ENCODE measurements at places on chromosomes 1 and 21. TPM values are rescaled to one million over a fixed set of nuclear protein-coding genes. Genes with fewer than 3 reads are reported as not detected.

ZNF648 gene
- polyA plus RNA-seq = not detected

SMCP gene
- polyA plus RNA-seq = not detected

OR10K1 gene
- not detected for polyA plus RNA-seq

TFF3 gene
- polyA plus RNA-seq = 2.6 TPM

DNA sequence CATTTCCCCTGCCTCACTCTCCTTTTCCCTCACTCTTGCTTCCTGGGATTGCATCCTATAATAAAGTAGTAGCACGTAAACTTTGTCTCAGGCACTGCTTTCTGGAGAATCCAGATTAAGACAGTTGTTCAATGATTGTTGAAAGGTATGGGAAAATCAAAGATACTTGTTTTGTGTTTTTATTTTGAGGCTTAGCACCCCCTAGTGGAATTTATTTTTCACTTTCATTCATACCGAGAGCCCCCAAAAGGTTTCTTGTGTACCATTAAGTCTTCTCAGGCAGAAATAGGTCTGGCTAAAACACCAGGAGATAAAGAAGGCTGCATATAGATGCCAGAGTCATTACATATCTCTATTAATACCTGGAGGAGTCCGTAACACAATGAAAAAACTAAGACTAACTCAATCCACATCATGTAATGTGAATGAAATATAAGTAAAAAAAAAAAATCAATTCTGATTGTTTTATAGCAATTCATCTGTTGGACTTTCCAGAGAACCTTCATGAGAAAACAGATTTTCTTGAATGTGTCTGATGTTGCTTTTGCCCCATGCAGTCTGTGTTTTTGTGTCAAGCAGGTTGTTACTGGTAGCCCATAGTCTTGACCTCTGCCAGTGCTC is 103.5 kb downstream of the RPE65 start:
- DNase-seq = no peak

- peak; percentile 80 for DNase-seq
Measured at GRCh38 chr1:74247881-74248528, 12.8 kb downstream of the TNNI3K start.

- no peak for DNase-seq
Measured at GRCh38 chr1:60065199-60065598, 8.4 kb downstream of the C1orf87 start.

DNA sequence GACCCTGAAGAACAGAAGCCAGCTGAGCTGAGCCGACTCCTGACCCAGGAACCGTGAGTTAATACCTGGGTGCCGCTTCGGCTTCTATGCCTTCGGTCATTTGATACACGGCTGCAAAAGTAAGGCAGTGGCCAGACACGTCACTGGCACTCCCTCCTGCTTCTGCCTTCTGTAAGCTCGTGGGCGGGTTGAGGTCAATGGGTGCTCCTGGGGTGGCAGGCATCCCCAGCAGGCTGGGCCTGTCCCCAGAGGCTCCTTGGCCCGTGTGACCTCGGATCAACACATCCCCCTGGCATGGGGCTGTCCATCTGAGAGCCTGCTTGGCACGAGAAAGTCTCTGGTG is 35.7 kb upstream of the COL6A1 start:
- no peak for DNase-seq

DNA sequence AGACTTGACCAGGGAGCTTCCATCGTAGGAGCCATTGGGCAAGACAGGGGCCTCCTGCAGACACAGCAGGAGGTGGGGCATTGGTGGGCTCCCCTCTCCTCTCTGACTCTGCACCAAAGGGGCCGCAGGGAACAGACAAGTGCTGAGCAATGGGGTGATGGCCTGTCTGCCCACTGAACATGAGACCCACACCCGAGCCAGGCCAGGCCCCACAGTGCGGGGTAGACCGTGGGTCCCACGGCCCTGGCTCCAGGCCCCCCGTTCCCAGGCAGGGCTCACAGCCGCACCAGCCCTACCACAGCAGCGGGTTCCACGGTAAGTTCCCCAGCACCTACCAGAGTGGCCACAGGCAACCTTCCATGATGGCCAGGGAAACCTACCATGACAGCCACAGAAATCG is 45.9 kb downstream of the CHD5 start:
- DNase-seq = peak; percentile 0

GRCh38 chr1:109274533-109275476 is 8.1 kb downstream of the PSRC1 start:
- peak; percentile 5 for DNase-seq

- no peak for DNase-seq
Measured at GRCh38 chr1:206739411-206740076, 31.0 kb upstream of the IL19 start.

Measured in right cardiac atrium (tissue), 5 donors.